ENCODE measurements at places on chromosomes 2 and 18.
A peak's percentile ranks its signal among the peaks of the same experiment; 100 is the strongest.

DNA sequence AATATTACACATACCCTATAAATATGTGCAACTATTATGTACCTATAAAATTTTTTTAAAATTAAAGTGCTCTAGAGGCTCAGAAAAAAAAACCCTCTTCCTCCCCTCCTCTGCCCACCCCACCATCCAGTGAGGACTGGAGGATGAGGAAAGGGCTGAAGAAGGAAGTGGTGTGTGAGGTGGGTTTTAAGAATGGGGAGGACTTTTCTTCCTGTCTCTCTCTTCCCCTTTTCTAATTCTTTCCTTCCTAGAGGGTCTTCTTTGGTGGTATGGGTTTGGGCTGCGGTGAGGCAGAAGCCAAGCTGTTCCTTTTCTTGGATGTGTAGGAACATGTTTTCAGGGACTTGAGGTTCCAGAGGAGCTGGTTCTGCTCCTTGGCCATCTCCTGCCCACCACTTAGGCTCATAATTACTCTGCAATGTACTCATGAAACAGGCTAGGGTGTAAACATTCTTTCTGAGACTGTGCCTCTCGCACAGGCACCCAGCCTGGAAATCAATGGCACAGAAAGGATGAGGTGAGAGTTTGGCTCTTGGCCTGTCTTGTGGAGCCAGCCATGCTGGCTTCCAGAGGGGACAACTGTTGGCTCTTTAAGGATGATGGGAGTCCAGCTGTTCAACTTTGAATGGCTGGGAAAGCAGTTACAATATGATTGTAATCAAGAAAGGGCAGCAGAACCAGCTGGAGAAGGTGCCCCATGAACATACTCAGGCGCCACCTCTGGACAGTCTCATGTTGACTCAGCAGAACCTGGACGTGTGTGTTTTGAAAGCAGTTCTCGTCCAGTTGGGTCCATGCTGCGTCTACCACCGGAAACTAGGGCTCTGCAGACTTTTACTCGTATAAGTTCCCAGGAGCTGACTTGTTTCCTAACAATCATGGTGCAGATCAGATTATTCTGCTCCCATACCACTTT, 38.3 kb downstream of the IL1RL2 start:
- no peak for DNase-seq

- no peak for DNase-seq
These were observed 27.4 kb upstream of the MTIF2 start for GRCh38 chr2:55296393-55296792.

DNA sequence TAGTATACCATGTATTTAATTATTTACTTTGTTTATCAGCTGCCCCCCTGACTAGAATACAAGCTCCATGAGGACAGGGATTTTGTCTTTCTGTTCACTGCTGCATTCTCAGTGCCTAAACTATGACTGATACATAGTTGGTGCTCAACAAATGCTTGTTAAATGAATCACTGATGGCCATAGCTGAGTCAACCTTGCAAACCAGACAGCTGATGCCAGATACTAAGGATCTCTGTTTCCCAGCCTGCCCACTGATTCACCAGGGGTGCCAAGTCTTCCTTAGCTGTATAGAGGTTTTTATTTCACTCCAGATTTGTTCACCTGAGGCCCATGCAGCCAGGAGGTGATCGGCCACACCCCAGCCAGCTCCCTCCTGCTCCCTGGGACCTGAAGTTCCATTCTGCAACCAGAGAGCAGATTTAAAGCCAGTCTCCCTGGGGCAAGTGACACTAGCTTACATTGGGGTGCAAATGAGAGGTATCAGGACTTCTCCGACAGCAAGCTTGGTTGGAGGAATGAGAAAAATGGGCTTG, 92.2 kb downstream of the C1QL2 start:
- no peak for DNase-seq

GRCh38 chr2:113692698-113693428, 63.6 kb downstream of the SLC35F5 start:
- no peak for DNase-seq

GRCh38 chr2:221514305-221515040, 57.6 kb downstream of the EPHA4 start:
- no peak for DNase-seq

DNA sequence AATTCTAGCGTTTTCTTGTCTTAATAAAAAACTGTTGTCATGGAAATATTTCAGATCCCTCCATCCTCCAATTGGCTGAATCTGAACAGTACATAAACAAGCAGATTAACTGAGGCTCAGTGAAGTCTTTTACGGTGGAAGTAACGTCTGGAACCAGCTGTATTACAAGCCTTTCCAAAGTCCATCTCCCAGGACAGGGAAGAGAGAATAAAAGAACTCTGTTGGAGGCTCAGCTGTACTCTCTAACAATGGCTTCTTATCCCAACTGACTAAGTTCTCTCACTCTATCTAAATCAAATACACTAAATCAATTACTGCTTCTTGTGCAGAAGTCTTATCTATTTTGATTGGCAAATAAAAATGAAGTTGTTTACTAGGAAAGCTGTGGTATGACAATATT, 19.9 kb upstream of the NEDD4L start:
- peak; percentile 68 for DNase-seq

- no peak for DNase-seq
These were observed 979.0 kb upstream of the PIK3C3 start for GRCh38 chr18:40976050-40976449.

GRCh38 chr2:128584296-128584890, 265.7 kb upstream of the HS6ST1 start:
- no peak for DNase-seq

DNA sequence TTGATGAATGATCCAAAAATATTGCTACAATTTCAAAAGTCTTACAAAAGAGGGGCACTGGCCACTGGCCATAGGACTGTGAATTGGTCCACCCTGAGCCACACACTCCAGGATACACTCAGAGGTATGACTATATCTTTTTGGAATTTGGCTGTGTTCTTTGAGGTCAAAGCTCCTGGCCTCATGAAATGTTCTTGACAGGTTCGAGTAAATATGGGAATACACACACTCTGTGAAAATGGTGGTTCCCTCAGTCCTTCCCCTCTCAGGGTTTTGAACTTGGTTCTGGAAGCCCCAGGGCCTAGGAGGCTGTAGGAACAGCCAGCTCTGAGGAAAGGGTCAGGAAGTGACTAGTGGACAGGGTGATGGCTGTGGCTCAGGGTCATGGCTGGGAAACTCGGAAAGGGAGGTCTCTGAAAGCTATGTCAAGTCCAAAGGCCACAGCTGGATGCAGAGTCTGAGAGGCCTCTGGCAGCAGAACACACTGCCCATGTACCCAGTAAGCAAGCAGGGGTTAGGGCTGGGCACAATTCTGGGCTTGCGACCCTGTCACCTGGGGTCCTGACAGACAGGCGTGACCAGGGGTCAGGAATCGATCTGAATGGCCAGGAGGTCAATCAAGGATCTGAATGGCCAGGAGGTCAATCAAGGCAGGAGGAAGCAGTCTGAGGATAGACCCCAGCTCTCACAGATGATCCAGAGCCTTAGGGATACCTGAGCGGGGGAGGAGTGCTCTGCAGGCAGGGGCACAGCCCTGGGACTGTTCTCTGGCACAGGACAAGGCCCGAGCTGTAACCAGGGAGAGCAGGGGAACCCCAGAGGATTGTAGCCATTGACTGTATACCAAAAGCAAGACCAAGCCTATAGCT, 223.4 kb upstream of the SMAD2 start:
- peak; percentile 26 for DNase-seq
